Natural killer cell treated with Interleukin-12 subunit alpha and Interleukin-12 subunit beta and Interleukin-15 and Interleukin-18, amount 100 ng/mL, for 72 hours (primary cell): ENCODE measurements at places on chromosomes 11 and 22.

DNA sequence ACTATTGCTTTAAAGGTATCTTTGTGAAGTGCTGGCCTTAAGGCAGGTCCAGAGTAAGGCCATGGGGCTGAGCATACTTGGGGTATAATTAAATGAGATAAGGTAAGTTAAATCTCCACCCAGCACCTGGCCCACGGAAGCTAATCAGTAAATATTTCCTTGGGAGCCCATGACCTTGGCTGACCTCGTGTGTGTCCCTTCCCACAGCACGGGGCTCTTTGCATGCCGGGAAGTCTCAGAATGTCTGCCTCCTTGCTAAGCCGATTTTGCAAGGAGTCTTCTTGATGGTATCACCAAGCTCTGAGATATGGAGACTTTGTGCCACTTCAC, 46.5 kb downstream of the ADM start:
- DNase-seq, result no peak

DNA sequence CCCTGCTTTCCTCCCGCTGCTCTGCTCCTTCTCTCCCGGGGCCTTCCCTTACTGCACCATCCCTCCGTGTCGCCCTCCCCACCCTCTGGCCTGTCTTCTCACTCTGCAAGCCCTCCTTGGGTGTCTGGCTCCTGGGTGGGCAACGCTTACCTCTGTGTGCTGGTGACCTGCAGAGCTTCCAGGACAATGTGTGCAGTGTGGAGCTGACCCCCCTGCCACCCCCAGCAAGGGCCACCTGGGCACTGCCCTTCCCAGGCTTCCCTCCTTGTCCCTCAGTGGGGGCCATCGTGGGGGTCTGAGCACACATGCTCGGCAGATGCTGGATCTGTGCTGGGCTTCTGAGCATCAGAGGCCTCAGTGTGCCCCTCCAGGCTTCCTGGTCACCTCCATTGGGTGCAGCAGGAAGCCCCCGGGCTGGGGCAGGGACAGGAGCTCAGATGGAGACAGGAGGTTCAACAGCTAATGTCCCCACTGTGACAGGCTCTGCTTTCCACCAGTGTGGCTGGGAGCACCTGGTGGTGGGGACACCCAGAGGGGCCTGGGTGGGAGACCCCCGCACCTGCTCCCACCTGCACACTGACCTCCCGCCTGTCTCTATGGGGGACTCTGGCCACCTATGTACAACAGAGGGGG, 7.8 kb upstream of the BRSK2 start:
- no peak for DNase-seq

- no peak for DNase-seq
Measured at GRCh38 chr11:122764371-122765090, 73.8 kb upstream of the CRTAM start.

DNA sequence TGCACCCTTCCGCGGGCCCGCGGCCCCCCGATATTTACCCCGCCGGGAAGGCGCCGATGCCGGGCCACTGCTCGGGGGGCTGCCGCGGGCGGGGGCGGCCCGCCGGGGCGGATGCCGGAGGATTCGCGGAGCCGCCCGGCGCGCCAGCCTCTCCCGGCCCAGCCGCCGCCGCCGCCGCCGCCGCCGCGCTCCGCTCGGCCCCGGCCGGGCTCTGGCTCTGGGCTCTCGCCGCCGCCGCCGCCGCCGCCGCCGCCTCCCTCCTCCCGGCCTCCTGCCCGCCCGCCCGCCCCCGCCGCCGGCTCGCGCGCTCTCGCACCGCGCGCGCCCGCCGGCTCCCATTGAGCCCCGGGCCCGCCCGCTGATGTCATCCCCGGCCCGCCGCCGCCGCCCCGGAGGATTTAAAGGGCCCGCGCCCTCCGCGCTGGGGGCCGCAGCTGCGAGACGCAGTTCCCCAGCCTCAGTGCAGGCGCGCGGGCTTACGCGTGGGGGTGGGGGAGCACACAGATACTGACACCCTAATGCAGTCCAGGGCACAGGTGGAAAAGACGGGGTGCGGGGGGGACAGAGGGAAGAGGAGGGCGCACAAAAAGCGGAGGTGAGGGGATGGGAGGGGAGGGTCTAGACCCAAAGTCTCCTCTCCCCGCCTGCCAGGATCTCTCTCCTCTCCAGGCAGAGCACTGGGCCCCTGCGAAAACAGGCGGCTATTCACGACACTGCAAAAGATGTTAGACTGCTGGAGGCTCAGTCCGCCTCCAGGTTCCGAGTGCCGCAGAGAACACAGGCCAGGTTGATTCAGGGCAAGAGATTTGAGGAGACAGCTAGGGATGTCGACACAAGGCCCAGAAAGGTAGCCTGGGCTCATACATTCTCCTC, at the start of gene CSNK1E:
Gene CSNK1E, minus strand, starts transcription at position 312 of the 873 bp plus-strand sequence. CDS start 3,276 bp downstream, outside the sequence.
- DNase-seq, result peak; percentile 76

GRCh38 chr11:76321820-76322524, 59.0 kb downstream of the THAP12 start:
- no peak for DNase-seq

DNA sequence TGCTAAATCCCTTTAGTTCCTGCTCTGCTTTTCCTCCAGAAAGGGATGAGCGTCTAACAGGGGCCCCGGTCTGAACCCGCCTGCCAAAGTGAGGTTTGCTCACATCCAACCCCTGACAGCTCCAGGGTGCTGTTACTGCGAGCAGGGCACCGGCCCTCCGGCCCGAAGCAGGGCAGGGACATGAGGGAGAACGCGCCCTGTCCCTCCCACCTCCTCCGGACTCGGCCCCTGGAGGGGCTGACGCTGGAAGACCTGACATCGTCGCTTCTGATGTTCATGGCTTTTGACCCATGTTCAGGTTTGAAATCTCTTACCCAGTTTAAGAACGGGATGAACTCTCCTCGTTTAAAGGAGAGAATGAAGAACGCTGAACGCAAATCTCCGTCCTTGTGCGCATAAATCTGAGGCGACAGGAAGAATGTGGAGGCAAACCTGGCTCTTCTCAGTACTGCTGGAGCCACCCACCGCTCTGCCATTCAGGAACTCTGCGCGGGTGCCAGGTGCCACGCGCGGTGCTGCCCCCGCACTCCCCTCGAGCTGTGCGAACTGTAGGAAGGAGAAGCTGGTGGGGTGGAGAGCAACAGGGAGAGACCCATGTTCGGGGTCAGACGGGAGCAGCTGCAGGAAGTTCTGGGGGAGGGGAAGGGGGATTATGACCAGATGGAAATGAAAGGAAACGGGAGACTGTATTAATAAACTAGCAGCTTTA, 826 bp upstream of the EEF1G start:
- DNase-seq, result no peak

DNA sequence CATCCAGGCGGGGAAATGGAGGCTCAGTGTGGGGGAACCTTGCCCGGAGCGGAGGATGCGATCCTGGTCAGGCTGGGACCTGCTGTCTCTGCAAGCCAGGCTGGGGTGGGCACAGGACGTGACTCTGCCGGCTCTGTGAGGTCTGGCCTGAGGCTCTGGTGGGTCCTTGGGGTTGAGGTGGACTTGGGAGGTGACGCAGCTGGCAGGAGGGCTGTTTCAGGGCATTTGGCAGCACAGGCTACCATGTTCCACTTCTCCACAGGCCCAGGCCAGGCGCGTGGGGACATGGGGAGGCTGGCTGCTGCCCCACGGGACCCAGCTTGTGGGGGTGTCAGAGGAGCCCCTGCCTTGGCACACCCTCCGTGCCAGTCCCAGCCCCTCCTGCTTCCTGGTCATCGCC, 1199.7 kb downstream of the BRD1 start:
- DNase-seq, result no peak

GRCh38 chr11:115418626-115419025, 85.6 kb downstream of the CADM1 start:
- DNase-seq, result no peak
